ENCODE measurements at places on chromosomes 1 and 21. TPM values are rescaled to one million over a fixed set of nuclear protein-coding genes. Genes with fewer than 3 reads are reported as not detected.

CFHR2 gene
- not detected for total RNA-seq

DNA sequence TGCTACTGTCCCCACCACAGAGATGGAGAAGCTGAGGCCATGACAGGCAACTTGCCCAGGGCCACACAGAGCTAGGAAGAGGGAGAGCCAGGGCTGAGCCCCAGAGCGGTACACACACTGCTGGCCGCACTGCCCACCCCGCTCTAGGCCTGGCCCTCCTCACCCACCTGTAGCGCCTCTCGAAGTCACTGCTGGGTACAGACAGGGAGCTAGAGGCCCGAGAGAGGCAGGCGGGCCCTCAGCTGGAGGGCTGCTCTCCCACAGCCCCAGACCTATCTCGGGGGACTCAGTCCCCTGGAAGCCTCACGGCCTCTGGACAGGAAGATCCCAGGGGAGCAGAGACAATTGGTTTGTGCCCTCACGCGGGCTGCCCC lies 17.3 kb upstream of the PLEKHG5 start:
- no peaks in the 10 kb centered on the region for H3K36me3 ChIP-seq
- peaks cover 9% of the 10 kb centered on the region for H3K4me1 ChIP-seq
- no peaks in the 10 kb centered on the region for H3K27me3 ChIP-seq
- no peak overlapping the region for H3K27ac ChIP-seq
- no peak overlapping the region for H3K4me3 ChIP-seq
- no peak for DNase-seq

- H3K4me1 ChIP-seq: peaks cover 12% of the 10 kb centered on the region
- H3K27me3 ChIP-seq: no peaks in the 10 kb centered on the region
- no peak for DNase-seq
- H3K27ac ChIP-seq: no peak overlapping the region
- H3K36me3 ChIP-seq: no peaks in the 10 kb centered on the region
These were observed 3.9 kb upstream of the TUT4 start for GRCh38 chr1:52556641-52557360.

SLFNL1 gene
- 0.29 TPM for total RNA-seq

MOV10 gene
- 6.5 TPM for total RNA-seq

MMEL1 gene
- total RNA-seq: not detected

GRCh38 chr1:37282764-37283163 lies 191.6 kb upstream of the ZC3H12A start:
- H3K27ac ChIP-seq: no peak overlapping the region
- H3K4me3 ChIP-seq: no peak overlapping the region
- DNase-seq: no peak

DNA sequence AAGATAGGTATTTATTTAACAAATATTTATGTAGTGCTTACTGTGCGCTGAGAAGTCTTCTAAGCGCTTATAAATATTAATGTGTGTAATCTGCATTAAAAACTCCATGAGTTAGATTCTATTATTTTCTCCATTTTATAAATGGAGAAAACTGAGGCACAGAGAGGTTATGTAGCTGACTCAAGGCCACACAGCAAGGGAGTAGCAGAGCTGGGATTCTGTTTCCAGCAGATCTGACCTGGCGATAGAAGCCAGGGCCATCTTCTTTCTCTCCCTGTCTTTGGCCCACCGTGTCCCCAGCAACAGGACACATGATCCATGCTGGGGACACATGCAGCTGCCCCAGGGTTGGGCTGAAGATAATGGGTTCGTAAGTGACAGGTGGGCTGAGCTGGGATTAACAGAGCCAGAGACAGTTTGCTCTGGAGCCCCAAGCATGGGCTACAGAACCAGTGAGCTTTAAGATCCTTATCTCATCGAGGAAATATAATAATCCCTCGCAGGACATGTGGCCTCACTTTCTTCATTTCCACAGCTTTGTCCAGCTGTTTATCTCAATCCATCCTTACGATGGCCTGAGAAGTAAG lies 30.3 kb downstream of the IGSF21 start:
- H3K27ac ChIP-seq: no peak overlapping the region
- no peak for DNase-seq
- H3K4me3 ChIP-seq: no peak overlapping the region
- H3K36me3 ChIP-seq: no peaks in the 10 kb centered on the region
- H3K4me1 ChIP-seq: no peaks in the 10 kb centered on the region

DNA sequence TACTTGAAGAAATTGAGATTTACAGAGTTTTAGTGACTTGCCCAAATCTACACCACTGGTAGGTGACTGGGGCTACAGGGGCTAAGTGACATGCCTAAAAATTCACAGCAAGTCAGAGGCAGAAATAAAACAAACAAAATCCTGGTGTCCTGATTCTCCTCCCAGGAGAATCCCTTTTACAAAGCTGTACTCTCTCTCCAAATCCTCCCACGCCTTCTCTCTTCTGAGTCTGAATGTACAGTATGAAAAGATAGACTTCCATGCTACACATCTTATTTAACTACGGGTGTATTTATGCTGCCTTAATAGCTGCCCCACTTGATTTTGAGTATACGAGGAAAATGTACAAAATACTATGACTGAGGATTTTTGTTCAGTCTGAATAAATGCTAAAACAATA lies 65.4 kb downstream of the SGIP1 start:
- no peaks in the 10 kb centered on the region for H3K27me3 ChIP-seq
- no peak for DNase-seq
- H3K36me3 ChIP-seq: no peaks in the 10 kb centered on the region
- peaks cover 3% of the 10 kb centered on the region for H3K4me1 ChIP-seq
- H3K4me3 ChIP-seq: no peak overlapping the region
- no peak overlapping the region for H3K27ac ChIP-seq

DNA sequence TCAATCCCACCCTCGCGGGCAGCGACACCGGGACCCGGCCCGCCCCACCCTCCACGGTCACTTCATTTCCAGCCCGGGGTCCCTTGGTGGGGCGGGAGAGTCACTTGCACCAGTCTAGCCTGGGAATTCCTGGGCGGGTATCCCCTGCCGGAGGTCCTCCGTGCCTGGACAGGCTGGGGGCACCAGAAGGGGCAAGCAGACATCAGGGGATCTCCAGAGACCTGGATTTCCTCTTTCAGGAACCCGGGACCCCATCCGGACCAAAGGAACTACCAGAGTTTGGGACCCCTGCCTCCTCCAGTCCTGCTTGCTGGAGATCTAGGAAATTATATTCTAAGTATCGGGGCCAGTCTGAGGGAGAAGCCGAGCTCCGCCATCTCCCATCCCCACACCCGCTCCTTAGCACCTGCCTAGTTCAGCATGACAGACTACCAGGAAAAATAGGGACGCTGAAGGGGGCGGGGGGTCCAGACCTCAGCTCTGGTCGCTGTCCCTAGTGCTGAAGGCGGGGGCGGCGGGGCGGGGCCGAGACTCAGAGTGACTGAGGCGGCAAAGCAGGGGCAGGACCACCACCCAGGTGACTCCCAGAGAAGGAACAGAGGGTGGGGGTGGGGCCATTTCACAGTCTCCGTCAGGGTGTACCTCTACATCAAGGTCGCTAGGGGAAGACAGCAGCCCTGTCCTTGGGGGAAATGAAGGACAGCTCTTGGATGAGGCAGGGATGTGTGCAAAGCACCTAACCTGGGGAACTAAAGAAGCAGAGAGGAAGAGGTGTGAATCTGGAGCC lies 832 bp downstream of the HCN3 start:
- no peaks in the 10 kb centered on the region for H3K27me3 ChIP-seq
- H3K36me3 ChIP-seq: no peaks in the 10 kb centered on the region
- H3K27ac ChIP-seq: peak overlapping the region; percentile 69
- H3K4me1 ChIP-seq: peaks cover 9% of the 10 kb centered on the region
- peak overlapping the region; percentile 78 for H3K4me3 ChIP-seq

- no peaks in the 10 kb centered on the region for H3K36me3 ChIP-seq
- H3K27ac ChIP-seq: peak overlapping the region; percentile 95
- DNase-seq: no peak
- peak overlapping the region; percentile 65 for H3K4me3 ChIP-seq
These were observed 972 bp downstream of the PGBD2 start for GRCh38 chr1:248906753-248907661.

FAM229A gene
- total RNA-seq: 1.0 TPM

DNA sequence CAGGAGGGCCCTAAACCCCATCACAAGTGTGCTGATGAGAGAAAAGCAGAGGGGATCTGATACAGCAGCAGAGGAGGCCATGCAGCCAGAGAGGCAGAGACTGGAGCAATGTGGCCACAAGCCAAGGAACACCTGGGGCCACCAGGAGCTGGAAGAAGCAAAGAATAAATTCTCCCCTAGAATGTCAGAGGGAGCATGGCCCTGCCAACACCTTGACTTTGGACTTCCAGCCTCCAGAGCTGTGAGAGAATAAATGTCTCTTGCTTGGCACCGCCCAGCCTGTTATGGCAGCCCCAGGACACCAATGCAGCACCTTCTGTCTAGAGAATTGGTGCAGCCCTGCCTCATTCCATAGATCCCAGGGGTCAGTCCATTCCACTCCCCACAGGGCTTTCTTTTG lies 25.3 kb downstream of the UBASH3A start:
- no peak for DNase-seq
- no peaks in the 10 kb centered on the region for H3K4me1 ChIP-seq
- H3K4me3 ChIP-seq: no peak overlapping the region
- no peaks in the 10 kb centered on the region for H3K36me3 ChIP-seq
- H3K27ac ChIP-seq: no peak overlapping the region
- H3K27me3 ChIP-seq: peaks cover 19% of the 10 kb centered on the region

DNA sequence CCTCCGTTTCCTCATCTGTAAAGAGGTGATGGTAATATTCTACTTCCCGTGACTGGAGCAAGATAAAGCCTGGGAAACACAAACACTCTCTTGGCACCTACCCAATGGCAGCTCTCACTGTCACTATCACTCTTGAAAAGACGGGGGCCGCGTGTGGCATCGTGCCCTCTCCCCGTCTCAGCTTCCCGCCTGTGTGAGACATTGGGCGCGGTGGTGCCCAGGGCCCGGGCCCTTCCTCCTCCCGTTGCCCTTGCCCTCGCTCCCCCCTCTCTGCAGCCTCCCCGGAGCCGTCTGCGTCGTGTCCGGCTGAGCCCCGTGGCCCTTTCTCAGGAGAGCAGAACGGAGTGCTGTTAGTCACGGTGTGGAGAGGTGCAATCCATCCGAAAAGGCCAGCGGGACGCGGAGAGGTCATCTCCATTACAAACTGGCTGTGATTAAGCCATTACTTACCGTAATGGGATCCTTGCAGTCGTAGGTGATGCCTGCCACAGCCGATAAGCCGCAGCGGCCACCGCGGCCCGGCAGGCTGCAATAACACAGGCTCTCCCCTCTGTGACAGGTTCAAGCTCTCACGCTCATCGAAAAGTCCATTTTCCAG lies 156.4 kb upstream of the ZC3H12A start:
- no peaks in the 10 kb centered on the region for H3K4me1 ChIP-seq
- H3K4me3 ChIP-seq: no peak overlapping the region
- no peak for DNase-seq
- no peaks in the 10 kb centered on the region for H3K36me3 ChIP-seq
- H3K27ac ChIP-seq: no peak overlapping the region
- H3K27me3 ChIP-seq: peaks cover 42% of the 10 kb centered on the region

- no peaks in the 10 kb centered on the region for H3K36me3 ChIP-seq
- no peaks in the 10 kb centered on the region for H3K4me1 ChIP-seq
- H3K4me3 ChIP-seq: no peak overlapping the region
- no peak for DNase-seq
- no peak overlapping the region for H3K27ac ChIP-seq
- H3K27me3 ChIP-seq: no peaks in the 10 kb centered on the region
These were observed 5.1 kb upstream of the UTP25 start for GRCh38 chr1:209822706-209823105.

- H3K4me1 ChIP-seq: peaks cover 9% of the 10 kb centered on the region
- H3K27ac ChIP-seq: no peak overlapping the region
- H3K36me3 ChIP-seq: no peaks in the 10 kb centered on the region
These were observed 112.3 kb upstream of the NFIA start for GRCh38 chr1:60969971-60970509.

DNA sequence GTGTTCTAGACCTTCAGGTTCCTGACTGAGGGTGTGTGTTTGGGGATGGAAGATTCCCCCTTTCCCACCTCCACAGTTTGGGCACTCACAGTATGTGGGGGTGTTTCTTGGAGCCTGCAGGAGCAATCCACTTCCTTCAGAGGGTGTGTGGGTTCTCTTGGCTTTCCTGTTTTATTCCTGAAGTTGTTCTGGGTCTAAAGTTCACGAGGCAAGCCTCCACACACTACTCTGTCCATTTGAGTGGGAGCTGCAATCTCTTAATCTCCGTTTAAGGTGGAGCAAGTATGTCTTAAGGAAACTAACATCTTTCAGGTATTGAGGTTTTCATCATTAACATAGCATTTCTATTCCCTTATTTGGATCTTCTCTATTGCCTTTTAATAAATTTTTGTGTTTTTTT lies 141.8 kb downstream of the TENT5C start:
- no peaks in the 10 kb centered on the region for H3K4me1 ChIP-seq
- H3K27ac ChIP-seq: no peak overlapping the region
- H3K36me3 ChIP-seq: no peaks in the 10 kb centered on the region
- no peaks in the 10 kb centered on the region for H3K27me3 ChIP-seq

DNA sequence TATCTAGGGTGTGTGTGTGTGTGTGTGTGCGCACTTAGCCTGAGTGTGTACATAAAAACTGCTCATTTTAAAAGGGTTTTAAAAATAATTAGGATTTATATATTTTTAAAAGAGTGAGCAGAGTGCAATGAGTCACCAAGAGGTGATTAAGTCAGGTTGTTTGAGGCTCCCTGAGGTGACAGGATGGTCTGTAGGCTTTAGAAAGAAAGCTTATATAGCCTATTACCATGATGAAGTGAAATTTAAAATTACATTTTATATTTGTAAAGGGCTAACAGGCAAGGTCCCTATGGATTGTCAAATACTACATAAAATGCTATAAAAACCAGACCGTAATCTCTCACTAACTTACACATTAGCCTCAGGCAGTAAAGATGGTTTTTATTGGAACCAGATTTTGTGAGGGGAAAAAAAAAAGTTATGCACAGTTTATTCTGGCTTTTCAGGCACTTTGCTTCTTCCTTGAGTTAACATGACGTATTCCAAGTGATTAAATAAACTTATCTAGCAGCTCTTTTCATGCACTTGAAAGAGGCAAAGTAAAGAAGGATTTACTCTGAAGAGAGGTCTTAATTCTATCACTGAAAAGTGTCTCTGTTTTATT lies 711.7 kb upstream of the PTBP2 start:
- no peaks in the 10 kb centered on the region for H3K4me1 ChIP-seq
- no peaks in the 10 kb centered on the region for H3K27me3 ChIP-seq
- H3K36me3 ChIP-seq: no peaks in the 10 kb centered on the region
- no peak overlapping the region for H3K27ac ChIP-seq

- no peaks in the 10 kb centered on the region for H3K36me3 ChIP-seq
- H3K27ac ChIP-seq: no peak overlapping the region
- peaks cover 21% of the 10 kb centered on the region for H3K4me1 ChIP-seq
- no peaks in the 10 kb centered on the region for H3K27me3 ChIP-seq
These were observed 62.0 kb upstream of the GALNT2 start for GRCh38 chr1:230005040-230005439.

- peaks cover 27% of the 10 kb centered on the region for H3K4me1 ChIP-seq
- H3K4me3 ChIP-seq: no peak overlapping the region
- no peak for DNase-seq
- no peaks in the 10 kb centered on the region for H3K27me3 ChIP-seq
These were observed 9.0 kb downstream of the IFNAR2 start for GRCh38 chr21:33238565-33239255.

GUCA2B gene
- total RNA-seq: not detected

TBX19 gene
- not detected for total RNA-seq

DNA sequence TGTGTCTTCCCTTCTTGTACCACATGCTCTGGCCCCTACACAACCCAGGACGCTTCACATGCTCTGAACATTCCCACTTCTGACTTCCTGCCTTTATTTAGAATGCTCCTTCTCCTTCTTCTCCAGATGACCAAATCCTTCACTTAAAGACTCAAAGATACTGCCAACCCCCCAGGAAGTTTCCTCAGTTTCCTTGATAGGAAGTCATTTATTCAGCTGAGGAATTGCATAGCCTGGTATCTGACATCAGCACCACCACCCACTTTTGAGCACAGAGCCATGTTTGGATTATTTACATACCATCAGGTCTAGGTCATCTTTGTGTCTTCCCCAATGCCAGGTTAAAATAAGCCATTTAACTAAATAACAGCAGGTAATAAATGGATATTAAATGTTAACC lies 42.4 kb downstream of the GFI1 start:
- H3K27ac ChIP-seq: no peak overlapping the region
- no peak overlapping the region for H3K4me3 ChIP-seq
- DNase-seq: no peak
